Activated T-helper 1 cell treated with anti-CD3 and anti-CD28 coated beads, Interleukin-2, amount 50 U/mL, for 16 hours (primary cell): ENCODE measurements at places on chromosomes 4 and X.

DNA sequence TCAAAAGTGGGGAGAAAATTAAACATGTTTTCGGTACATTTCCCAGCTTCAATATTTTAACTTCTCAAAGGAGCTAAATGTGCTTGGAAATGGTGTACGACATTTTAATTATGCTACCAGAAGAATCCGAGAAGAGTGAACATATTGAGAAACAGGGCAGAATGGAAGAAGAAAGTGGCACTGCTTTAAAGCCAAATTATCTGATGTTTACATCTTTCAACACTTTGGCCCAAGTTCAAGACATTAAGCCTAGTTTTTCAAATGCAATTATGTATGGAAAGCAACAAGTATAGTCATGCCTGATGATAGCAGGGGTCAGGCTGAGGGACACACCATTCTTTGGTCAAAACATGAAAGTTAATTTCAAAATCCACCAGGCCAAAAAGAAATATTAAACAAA lies 577.9 kb upstream of the ZFP42 start:
- no peak for DNase-seq

GRCh38 chrX:71923516-71923915 lies 12.9 kb downstream of the NHSL2 start:
- DNase-seq: no peak

DNA sequence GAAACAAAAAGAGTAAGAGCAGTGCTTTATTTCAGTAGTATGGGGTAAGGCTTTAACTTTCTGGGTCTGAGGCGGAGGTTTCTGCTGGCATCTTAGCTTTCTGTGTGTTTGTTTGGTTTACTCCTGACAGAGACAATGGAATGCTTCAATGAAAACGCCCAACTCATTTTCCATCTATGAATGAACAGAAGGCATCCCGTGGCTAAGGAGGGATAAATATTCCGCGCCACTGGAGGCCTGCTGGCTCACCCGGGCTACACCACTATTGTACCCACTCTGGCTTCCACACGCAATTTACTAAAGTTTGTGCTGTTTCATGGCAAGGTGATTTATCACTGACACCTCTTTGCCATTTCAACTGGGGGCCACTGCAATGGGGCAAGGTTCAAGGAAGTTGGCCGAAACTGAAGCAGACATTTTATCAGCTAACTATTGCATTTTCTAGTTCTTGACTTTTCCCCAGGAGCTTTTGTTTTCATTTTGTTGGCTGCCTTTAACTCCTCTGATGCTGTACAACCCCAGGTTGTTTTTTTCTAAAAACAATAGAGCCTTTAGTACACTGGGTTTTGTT lies 32.8 kb upstream of the PPARGC1A start:
- DNase-seq: no peak

DNA sequence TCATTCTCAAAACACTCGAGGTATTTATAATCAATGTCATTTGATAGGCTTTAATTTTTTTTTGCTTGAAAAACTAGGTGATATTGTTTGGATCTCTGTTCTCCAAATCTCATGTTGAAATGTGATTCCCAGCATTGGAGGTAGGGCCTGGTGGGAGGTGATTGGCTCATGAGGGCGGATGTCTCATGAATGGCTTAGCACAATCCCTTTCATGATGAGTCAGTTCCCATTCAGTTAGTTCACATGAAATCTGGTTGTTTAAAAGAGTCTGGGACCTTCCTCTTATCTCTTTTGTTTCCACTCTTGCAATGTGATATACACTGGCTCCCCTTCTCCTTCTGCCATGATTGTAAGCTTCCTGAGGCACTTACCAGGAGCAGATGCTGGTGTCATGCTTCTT lies 638.7 kb downstream of the DMD start:
- DNase-seq: no peak

GRCh38 chrX:6778544-6779503 lies 243.9 kb upstream of the VCX3A start:
- DNase-seq: no peak

- DNase-seq: no peak
Measured at GRCh38 chr4:7867191-7867590, 72.5 kb downstream of the AFAP1 start.

DNA sequence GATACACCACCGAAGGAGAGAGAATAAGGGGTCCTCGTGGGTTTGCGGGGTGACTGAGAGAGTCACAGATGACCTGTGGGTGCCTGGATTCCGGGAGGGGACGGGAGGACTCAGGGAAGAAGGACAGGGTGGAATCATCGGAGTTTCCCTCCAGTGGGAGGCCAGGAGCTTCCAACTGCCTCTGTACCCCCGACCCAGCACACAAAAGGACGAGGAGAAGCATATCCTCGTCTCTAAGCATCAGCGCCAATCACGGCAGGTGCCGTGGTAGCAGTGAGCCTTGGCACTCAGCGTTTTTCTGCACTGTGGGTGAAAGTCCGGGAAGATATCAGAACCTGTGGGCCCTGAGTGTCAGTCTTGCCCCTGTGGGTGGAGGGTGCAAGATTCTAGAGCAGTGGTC lies 62.0 kb downstream of the ASMT start:
- DNase-seq: no peak
